Thymus (tissue), 14 donors: ENCODE measurements at places on chromosomes 7 and 10. TPM values are rescaled to one million over a fixed set of nuclear protein-coding genes. Genes with fewer than 3 reads are reported as not detected.

PTTG1IP2 gene
- not detected for polyA plus RNA-seq

CASTOR2 gene
- 1.7 TPM for polyA plus RNA-seq

MAGI2 gene
- 1.7 TPM for polyA plus RNA-seq

KCNH2 gene
- polyA plus RNA-seq: 1.5 TPM

CACNA2D1 gene
- polyA plus RNA-seq: 5.7 TPM
